Activated T-helper 9 cell treated with anti-CD3 and anti-CD28 coated beads, Interleukin-2, amount 50 U/mL, for 16 hours (primary cell): ENCODE measurements at places on chromosomes 1 and 21.

GRCh38 chr1:153374071-153374470, 1.4 kb downstream of the S100A12 start:
- no peak for DNase-seq

GRCh38 chr1:37255136-37255795, 219.1 kb upstream of the ZC3H12A start:
- no peak for DNase-seq

DNA sequence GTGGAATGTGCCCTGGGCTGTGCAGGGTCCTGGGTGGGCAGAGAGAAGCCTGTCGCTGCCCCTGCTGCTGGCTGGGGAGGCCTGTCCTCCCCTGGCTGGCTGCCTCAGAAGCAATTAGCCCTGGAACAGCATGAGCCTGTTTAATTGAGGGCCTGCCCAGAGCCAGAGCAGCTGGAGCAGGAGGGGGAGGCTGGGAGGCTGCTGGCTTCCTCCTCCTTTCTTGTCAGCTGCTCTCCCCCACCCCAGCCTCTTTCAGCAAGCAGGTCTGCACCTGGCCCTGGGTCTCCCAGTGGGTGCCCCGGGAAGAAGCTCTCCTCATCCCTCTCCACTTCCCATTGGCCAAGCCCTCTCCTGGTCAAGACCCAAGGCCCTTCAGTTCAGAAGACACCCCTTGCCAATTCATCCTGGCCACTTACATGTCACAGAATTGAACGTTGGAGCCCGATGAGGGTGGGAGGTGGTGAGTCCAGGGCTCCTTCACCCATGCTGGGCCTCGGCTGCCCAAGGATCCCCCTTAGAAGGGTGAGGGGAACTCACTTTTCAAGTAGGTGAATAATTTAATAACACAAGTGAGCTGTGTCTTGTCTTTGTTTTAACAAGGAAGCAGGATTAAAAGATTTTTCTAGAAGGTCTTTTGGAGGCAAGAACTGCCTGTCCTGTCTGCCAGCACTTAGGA, 13.2 kb downstream of the AMPD2 start:
- DNase-seq: no peak

GRCh38 chr1:43446388-43446740, 7.4 kb downstream of the HYI start:
- DNase-seq: no peak

DNA sequence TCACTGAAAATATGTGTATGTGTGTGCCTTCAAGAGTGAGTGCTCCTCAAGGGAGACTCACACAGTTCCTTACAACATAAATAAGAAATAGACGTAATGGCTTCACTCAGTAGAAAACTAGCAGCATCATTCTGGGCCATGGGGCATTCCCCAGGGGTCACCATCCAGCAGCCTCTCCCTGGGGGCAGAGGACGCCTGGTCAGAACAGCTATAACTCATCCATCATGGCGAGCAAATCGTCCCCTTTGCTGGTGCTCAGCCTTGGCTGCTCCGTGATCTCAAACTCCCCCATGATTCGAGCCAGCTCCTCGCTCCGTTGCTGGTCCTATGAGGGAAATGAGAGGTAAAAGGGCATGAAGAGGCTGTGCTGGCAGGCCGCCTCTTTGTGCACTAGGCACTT, 20.2 kb upstream of the LSM10 start:
- DNase-seq: no peak

- DNase-seq: no peak
These were observed 55.2 kb downstream of the GPR161 start for GRCh38 chr1:168081373-168082007.

DNA sequence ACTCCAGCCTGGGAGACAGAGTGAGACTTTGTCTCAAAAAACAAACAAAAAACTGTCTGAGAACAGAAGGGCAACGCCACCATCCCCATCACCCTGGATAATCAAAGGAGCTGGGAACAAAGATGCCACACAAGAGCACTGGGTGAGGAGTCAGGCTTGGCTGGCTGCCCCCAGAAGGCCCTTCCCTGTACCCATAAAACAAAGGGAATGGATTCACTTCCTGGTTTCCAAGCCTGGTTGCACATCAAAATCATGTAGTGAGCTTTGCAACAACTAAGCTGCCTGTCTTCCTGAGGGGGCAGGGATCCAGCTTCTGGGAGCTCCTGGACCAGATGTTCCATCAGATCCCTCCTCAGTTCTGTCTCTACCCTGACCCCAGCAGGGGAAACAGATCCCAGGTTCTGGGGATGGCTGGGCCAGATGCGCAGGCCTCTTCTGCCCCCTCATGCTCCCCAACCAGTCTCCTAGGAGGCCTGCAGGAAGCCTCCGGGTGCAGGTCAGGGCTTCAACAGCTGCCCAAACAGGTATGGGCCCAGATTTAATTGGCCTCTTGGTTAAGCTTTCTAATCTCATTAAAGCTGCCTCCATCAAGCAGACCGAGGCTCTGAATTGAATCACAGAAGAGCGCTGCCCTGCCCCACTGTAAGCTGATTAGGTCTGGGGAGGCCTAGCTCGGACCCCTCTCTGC, 97.8 kb downstream of the MRPL37 start:
- no peak for DNase-seq

DNA sequence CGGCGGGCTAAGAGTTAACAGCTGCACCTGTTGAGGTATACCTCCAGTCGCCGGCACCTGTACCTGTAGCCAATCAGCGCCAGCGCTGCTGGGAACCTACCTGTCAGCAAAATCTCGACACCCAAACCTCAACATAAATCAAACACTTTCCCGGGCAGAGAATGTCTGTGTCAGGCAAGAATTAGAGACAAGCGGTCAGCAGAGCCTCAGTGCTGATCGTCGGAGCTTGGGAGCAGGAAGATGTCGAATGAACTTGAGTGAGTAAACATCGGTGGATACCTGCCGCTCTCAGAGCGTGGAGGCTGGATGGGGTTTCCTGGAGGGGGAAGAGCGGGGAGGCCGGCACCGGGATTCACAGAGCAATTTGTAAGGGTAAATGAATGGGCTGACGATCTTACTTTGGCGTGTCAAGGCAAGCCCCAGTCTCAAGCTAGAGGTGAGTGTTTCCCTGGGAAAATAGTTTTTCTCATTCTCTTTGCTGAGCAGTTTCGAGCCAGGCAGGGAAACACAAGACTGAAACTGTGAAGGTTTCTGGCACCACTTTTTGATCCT, at the start of gene GRHL3:
TSS of gene GRHL3 (plus strand) at position 46 of the 552 bp plus-strand sequence. CDS start at position 241, 195 bp downstream.
- DNase-seq: no peak

DNA sequence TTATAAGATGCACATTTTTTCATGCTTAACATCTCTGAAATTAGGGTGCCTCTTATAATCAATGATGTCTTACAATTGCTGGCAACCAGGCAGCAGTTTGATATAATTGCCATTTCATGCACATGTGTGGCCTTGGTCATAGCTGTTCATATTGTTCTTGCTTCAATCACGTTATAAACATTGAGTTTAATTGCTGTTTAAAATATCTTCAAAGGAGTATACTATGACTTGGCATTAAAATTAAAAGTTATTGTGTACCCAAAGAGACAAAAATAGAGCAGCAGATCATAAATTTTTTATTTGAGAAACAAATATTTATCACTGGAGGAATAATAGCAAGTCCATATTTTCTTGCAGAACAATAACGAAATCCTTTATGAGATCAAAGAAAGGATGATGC, 325.5 kb downstream of the LMX1A start:
- DNase-seq: no peak

- no peak for DNase-seq
These were observed 7.1 kb upstream of the DIPK1A start for GRCh38 chr1:92968138-92969032.

- DNase-seq: no peak
These were observed 46.2 kb upstream of the PAPPA2 start for GRCh38 chr1:176416777-176417176.

- peak; percentile 24 for DNase-seq
These were observed 592 bp downstream of the ZNF692 start for GRCh38 chr1:248858096-248858890.

DNA sequence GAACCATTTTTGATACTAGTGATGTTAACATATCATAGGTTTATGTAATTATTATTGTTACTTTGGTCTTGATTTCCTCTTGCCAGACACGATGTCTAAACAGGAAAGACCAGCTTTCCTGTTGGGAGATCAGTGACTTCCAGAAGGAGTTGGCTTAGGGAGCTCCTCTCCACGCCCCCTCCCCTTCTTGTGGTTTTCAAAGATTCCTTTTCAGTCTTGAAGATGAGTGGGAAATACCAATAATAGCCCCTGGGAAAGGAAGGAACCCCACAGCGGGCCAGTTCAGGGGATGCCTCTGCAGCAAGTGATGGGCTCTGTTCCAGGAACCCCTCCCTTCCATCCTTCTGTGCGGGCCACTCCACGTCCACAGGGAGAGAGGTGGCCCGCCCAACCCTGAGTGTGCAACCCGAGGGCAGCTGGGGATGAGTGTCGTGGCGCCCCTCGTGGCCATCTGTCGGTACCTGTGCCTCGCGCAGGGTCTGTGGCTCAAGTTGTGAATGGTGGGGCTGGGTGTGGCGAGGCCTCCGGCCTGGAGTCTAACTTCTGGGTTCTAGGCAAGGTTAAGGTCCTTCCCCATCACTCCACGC, 65.7 kb downstream of the TLR5 start:
- DNase-seq: no peak

DNA sequence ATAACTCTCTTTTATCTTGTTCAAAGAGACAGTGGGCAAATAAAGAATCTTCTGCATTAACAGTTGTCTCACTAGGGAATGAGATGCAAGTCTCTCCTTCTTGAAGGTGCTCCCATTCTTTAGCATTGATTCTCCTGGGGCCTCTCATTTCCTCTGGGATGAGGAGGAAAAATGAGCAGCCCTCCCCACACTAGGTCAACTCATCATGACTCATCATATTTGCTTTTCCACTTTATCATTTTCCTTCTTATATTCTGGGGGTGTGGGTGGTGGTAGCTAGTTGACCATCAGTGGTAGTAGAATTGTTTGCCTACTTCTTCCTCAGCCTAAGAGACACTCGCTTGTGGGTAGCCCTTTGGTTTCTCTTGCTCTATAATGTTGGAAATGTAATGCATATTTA, 182.0 kb upstream of the C1orf87 start:
- no peak for DNase-seq

- no peak for DNase-seq
These were observed 803 bp upstream of the RHBG start for GRCh38 chr1:156368157-156368658.

DNA sequence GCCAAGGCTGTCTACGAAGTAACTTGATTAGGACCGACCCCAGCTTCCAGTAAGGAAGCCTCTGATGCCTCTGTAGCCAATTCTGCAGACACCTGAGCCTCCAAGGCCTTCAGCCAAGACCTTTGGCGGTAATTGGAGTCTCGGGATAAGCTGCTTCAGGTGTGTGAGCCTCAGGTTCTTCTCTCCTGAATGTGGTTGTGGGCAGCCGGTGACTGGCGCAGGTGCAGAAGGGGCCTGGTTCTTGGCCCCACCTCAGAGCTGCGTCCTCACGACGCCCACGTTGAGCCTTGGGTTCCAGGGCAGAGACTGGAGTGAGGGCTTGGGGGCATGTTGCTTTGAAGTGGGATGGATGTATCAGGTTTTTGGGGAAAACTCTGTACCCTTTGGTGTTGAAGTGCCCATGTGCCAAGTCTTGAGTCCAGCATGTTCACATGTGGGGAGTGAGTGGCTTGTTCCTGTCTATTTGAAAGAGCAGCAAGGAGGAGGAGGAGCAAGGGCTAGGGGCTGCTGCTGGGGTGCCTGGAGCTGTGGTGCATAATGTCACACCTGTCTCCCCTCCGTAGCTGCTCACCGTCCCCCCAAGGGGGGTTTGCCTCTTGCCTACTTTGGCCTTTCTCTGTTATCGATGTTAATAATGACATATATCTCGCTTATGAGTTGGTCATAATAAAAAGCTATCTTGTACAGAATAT, 1.4 kb downstream of the PSEN2 start:
- no peak for DNase-seq

- no peak for DNase-seq
These were observed 14.7 kb downstream of the TFF2 start for GRCh38 chr21:42336054-42336453.

- no peak for DNase-seq
These were observed 5.8 kb downstream of the TMEM240 start for GRCh38 chr1:1534401-1535154.

DNA sequence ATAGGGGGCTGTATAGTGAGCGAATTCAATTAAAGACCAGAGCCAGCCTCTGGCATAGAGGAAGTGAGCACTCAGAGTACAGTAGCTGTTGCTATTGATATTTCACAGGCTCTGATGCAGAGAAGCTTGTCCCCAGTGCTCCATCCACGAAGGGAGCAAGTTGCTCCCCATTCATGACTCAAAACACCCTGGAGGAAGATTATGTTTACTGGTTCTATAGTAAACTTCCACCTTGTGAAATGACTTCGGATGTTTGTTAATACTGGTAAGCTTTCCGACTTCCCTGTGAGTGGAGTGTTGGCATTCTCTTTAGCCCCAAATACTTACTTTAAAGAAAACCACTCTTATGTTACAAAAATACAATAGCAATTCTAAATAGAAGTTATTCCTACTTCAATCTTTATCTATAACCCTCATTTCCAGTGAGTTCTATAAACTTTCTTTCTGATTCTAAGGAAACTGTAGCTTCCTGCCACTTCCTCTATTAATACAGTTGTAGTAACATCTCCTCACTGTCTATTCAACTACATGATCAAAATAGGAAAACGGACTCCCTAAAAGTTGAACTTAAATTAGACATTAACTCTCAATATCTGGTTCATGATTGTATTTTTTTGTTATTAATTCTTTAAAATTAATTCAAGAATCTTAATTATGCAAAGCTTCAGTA, 46.4 kb downstream of the ZNF281 start:
- no peak for DNase-seq

GRCh38 chr1:222618001-222618879, at the start of gene MIA3:
Gene MIA3 (plus strand): TSS chr1:222618097. CDS start chr1:222618111, 14 bp downstream.
- peak; percentile 63 for DNase-seq

- DNase-seq: no peak
These were observed 1153.5 kb upstream of the TMPRSS15 start for GRCh38 chr21:19557046-19557445.

GRCh38 chr1:93845538-93846205, 33.3 kb downstream of the DNTTIP2 start:
- peak; percentile 26 for DNase-seq

DNA sequence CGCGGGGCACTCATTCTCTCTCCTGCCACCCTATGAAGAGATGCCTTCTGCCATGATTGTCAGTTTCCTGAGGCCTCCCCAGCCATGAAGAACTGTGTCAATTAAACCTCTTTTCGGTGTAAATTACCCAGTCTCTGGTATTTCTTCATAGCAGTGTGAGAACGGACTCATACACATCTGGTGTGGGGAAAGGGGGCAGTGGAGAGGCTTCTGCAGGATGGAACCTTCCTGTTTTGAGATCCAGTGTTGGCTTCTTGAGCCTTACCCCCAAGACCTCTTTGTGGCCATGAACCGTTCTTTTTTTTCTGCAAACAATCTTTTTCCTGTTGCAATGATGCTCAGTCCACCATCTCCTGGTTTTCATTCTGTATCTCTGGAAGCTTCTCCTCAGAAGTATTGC, 248.4 kb downstream of the PRDM2 start:
- DNase-seq: no peak

DNA sequence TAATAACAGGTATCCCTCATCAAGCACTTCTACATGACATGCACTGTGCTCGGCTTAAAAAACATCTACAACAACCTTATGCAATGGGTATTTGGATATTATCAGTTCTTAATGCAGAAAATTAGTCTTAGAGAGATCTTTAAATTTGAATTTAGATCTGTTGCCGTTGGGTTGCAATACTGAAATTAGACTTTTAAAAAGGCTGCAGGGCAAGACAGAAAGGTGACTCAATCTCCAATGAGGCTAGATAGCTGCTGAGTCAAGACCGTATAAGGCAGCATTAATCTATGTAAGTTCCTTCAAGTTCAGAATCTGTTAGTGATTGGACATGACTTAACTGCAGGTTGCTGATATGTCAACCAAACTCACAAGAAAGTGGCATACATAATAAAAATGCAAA, 37.3 kb downstream of the OLFM3 start:
- no peak for DNase-seq

- DNase-seq: no peak
These were observed 240.6 kb downstream of the DSCAM start for GRCh38 chr21:40606341-40606740.
